CD8-positive, alpha-beta memory T cell (primary cell): ENCODE measurements at places on chromosomes 3 and 15.
A peak's percentile ranks its signal among the peaks of the same experiment; 100 is the strongest.

DNA sequence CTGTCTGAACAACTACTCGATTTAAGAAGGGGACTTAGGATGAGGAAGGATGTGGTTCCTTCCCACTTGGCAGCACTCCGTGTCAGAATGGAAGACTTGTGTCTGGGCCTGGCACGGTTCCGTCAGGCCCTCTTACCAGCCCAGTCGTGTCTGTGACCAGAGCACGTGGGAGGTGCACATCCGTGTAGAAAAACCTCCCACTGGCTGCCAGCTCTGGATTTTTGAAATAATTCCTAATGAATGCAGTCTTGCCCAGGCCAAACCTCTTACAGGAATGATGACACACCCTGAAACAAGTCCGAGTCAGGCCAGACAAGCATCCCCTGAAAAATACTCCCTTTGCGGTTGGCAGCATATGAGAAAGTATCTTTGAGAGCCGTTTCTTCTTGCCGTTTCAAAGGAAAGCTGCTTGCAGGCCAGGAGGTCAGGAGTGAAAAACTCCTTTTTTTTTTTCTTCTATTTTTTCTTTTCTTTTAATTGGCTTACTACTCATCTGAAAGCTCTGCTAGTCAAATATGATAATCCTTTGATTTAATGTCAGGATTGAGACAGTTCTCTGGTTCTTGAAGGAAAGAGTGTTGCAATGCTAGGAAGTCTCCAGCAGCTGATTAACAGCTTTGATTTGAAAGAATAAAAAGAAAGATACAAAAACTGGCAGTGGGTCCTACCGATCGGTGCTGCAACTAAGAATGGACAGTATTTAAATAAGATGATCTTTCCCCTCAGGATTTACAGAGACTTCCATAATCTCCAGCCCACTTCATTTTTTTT is 19.8 kb downstream of the IL1RAP start:
- DNase-seq: no peak

- DNase-seq: no peak
These were observed 271.3 kb upstream of the TPM1 start for GRCh38 chr15:62771234-62771633.

DNA sequence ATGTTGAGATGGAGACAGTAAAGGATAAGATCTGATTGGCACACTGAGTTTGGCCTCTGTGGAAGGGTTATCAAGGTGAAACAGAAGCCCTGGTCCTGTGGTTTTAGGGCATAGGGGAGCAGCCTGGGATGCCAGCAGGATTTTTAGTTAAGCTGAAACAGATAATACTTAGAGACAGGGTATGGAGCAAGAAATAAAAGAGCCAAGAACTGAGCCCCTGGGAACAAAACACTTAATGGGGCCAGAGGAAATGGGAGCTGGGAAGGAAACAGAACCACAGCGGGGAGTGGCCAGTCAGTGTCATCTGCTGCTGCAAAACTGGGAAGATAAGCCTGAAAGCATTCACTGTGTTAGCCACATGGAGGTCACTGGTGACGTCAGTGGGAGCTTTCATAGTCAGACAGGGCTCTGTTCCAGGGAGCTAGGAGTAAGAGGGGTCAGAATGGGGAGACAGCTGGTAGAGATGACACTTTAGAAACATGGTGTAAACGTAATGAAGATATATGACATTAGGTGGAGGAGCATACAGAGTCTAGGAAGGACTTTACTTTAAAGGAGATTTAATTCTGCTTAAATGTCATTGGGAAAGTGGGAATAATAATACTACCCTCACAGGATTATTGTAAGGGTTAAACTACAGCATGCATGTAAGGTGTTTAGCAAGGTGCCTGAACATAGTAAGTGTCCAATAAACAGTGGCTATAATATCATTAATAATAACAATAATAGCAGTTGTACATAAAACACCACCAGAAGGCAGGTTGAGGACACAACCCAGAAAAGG is 172.7 kb upstream of the CTNNB1 start:
- DNase-seq: no peak

DNA sequence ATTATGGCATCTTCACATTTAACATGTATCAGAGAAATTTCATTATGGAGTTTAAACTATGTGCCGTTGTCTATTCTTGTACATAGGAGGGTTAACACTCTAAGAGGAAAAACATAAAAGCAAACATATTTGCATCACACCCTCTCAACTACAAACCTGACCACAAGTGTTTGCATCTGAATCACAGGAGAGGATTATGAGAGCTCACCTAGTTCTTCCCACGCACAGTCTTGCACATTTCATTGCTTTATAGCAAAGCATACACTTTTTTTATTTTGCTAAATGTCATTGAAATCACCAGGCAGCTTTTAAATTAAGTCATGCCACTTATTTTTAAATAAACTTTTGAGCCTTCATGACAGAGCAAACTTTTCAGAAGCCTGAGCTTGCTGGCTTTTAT is 12.5 kb downstream of the TRAT1 start:
- peak; percentile 52 for DNase-seq

DNA sequence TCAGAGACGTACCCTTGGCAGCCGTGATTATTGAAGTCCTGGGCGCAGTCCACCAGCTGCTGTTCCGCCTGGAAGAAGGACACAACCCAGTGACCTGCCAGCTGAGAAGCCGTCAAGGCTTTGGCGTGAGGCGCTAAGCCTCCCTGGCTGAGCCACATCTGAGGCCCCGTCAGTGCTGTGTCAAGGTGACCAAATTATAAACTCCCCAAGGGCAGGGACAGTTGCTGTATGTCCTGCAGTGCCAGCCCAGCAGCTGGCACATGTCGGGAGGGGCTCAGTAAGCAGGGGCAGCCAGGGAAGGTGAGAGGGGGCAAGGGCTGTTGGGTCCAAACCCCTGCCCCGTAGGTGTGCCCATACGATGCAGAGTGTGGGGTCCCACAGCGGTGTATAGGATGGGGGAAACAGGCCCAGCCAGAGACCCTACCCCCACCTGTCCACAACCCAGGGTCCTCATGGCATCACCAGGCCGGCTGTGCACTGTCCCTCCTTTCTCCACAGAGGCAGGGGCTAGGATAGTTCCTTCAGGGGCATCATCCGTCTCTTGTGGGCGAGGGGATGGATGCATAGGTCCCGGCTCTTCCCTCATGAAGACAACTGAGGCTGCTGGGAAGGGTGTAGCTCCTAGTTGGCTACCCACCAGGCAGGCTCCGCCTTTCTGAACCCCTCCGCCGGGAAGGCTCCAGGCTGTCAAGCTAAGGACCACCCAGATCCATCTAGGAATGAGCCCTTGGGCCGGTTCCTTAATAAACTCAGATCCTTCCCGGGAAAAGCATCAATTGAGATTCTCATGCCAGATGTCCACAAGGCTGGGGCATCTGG is 13.2 kb downstream of the CTSH start:
- no peak for DNase-seq

- no peak for DNase-seq
These were observed 62.8 kb downstream of the PEX5L start for GRCh38 chr3:179973931-179974361.

DNA sequence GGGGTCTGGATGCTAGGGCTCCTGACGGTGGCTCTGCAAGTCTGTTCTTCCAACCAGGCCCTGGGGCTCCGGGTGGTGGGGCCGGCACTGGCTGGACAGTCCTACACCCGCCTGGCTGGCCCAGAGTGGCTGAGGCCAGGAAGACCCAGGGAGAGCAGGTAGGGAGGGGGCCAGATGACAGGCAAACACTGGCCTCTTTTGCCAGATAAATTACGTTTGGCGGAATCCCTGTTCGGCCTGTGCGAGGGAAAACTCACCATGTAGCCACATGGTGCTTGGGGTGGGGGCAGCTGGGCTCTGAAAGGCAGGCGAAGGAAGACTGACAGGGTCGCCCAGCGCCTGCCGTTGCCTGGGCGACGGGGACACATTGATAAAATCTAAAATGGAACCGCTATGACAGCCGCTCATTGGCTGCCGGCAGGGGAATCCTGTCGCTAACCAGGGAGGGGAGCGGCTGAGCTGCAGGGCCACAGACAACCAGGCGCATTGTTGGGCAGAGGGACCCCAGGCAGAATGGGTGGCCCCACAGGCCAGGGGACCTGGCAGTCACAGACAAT is 30.4 kb downstream of the IQSEC1 start:
- no peak for DNase-seq

- DNase-seq: no peak
These were observed 1615.8 kb downstream of the SI start for GRCh38 chr3:163462446-163462845.

DNA sequence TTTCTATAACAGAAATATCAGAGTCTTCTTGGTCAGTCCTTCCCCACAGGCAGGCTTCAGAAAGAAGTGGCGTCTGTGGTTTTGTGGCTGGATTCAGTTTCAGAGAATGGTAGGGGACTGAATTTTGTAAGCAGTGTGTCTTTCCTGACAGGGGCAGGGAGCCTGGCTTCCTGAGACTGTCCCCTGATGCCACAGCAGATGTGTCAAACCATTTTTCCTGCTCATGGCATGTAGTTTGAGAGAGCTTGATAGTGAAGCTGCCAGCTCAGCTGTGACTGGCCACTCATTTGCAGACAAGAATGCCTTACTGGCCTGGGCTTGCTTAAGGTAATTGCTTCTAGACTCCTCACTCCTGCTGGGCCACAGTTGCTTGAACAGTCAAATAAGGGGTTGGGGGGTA is 26.4 kb downstream of the LARS2 start:
- DNase-seq: no peak

- DNase-seq: no peak
These were observed 2.8 kb upstream of the CCDC9B start for GRCh38 chr15:40343512-40343911.

GRCh38 chr3:111314181-111314873 is 227.7 kb upstream of the CD96 start:
- no peak for DNase-seq

- no peak for DNase-seq
These were observed 71.0 kb downstream of the ZMAT3 start for GRCh38 chr3:179000659-179001058.

GRCh38 chr3:67522081-67522480 is 132.3 kb downstream of the SUCLG2 start:
- no peak for DNase-seq

GRCh38 chr15:39530480-39531342 is 50.2 kb upstream of the THBS1 start:
- no peak for DNase-seq

DNA sequence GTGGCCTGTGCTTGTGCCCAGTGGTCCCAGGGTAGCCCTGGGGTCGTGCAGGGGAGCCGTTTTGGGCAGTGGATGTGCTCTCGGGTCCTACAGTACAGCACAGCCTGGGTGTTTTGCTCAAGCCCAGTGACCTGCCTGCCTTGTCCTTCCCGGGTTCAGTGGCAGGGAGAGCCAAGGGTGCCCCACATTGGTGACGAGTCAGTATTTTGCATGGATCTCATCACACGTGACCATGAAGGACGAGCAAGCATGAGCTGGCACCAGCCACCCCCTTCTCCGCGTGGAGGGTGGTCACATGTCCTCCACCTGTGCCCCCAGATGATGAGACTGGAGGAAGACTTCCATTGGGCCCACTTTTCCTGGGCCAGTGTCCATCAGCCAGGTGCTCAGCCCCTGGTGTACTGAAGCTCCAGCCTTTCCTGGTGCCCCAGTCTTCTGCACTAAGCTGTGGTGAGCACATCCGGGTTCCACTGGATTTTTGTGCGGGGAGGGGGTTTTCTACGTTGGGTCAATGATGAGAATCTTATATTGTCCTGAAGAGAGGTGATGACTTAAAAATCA is 197.5 kb downstream of the UBE3A start:
- no peak for DNase-seq

GRCh38 chr3:5583920-5584319 is 396.4 kb downstream of the EDEM1 start:
- no peak for DNase-seq

GRCh38 chr3:28912120-28912885 is 368.6 kb upstream of the RBMS3 start:
- DNase-seq: no peak

DNA sequence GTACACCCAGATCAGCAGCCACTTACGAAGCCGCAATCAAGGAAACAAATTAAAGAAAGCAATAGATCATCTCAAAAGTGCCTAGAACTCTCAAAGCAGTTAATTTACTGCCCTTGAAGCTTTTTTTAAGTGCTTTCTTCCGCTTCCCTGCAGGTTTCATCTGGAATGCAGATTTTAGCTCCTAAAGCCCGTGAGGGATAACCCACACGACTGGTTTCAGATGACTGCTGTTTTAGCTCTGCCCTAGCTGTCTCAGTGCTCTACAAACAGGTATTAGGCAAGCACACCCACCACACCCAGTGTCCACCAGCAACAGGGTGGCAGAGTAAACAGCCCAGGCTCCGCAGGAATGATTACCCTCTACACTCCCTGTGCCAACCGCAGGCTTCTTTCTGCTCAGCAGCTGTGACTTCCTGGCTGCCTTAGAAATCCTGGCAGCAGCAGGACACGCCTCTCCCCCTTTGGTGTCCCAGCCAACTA is 126.0 kb downstream of the FMN1 start:
- no peak for DNase-seq

- no peak for DNase-seq
These were observed 14.4 kb downstream of the PLA2G4F start for GRCh38 chr15:42141795-42142667.

DNA sequence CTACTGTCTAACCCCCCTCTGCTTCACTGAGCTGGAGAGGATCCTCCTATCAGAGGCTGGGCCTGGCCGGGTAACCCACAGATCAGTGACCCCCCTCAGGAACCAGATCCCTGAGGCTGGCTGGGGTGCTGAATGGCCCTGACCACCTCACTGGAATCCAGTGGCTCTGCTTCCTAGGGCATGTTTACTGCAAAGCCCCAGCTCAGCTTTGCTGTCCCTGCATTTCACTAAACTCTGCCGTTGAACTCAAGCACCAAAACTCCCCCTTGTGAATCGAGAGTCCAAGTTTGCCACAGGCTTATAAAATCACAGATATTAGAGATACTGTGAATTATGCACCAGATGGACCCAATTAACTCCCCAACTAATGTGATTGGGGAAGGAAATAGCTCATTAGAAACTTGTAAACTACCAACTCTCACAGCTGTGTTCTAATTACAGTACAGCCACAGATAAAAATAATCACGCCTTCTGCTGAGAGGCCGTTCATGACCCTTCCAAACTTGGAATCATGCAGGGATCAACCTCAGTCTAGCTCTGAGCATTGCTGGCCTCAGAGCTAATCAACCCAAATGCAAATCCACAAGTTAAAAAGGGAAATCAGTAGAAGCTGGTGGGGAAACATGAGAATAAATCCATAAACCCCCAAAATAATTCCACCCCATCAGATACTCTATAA is 47.0 kb downstream of the OCA2 start:
- DNase-seq: no peak

DNA sequence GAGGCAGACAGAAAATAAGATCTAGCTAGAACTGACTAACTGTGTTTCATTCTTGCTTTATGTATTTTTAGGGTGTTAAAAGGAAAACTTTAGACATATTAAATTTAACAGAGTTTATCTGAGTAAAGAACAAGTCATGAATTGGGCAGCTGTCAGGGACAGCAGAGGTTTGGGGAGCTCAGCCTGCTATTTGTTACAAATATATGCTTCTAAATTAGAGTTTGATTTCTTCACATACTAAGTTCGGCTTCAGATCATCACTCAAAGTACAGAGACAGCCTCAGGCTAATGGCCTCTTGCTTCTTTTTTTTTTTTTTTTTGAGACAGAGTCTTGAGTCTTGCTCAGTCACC is 21.9 kb downstream of the EFCC1 start:
- no peak for DNase-seq
